Liver (tissue), 10 donors: ENCODE measurements at places on chromosomes 1 and 21. TPM values are rescaled to one million over a fixed set of nuclear protein-coding genes. Genes with fewer than 3 reads are reported as not detected.
A peak's percentile ranks its signal among the peaks of the same experiment; 100 is the strongest.

DNA sequence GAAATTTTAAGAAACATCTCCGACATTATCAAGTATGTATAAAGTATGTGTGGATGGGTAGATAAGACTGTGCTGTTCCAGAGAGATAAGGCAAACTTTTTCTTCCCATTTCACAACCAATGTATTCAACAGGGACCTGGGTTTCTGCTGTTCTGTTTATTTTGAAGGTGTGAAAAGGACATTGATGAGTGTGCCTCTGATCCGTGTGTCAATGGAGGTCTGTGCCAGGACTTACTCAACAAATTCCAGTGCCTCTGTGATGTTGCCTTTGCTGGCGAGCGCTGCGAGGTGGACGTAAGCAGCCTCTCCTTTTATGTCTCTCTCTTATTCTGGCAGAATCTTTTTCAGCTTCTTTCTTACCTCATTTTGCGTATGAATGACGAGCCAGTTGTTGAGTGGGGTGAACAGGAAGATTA lies 174.0 kb downstream of the CRB1 start:
- no peak overlapping the region for H3K27ac ChIP-seq
- H3K4me3 ChIP-seq: no peak overlapping the region
- no peaks in the 10 kb centered on the region for H3K36me3 ChIP-seq
- DNase-seq: peak; percentile 46
- no peaks in the 10 kb centered on the region for H3K4me1 ChIP-seq
- no peaks in the 10 kb centered on the region for H3K27me3 ChIP-seq

DNA sequence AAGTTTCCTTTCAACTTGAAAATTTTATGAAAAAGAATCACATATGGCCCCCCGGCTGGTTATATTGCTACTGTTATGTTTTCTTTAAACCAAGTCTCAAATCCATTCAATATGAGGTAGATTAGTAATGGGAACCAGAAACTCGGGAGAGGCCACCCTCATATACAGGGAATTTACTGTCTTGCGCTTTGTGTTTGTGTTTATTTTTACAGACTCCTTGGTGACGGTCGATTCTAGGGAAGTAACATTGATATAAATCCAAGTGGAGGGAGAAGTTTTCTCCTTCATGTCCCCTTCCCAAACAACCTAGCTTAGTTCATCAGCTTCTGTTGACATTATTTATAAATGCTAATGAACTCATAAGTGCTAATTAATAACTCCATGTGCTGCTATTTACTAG lies 163.5 kb upstream of the LMO4 start:
- no peak for DNase-seq
- no peaks in the 10 kb centered on the region for H3K36me3 ChIP-seq
- H3K27me3 ChIP-seq: no peaks in the 10 kb centered on the region
- no peak overlapping the region for H3K27ac ChIP-seq

- H3K27me3 ChIP-seq: peaks cover 3% of the 10 kb centered on the region
- no peak overlapping the region for H3K27ac ChIP-seq
- DNase-seq: no peak
These were observed 4.0 kb downstream of the KRTAP10-12 start for GRCh38 chr21:44701023-44701400.

- no peak overlapping the region for H3K27ac ChIP-seq
- DNase-seq: no peak
- H3K27me3 ChIP-seq: no peaks in the 10 kb centered on the region
- H3K4me1 ChIP-seq: no peaks in the 10 kb centered on the region
- no peak overlapping the region for H3K4me3 ChIP-seq
- H3K36me3 ChIP-seq: no peaks in the 10 kb centered on the region
These were observed 8.1 kb downstream of the TFF3 start for GRCh38 chr21:42307106-42307505.

GRCh38 chr1:15685820-15686219 lies 1.7 kb downstream of the PLEKHM2 start:
- DNase-seq: no peak
- no peaks in the 10 kb centered on the region for H3K36me3 ChIP-seq
- H3K27me3 ChIP-seq: no peaks in the 10 kb centered on the region
- H3K27ac ChIP-seq: no peak overlapping the region

DNA sequence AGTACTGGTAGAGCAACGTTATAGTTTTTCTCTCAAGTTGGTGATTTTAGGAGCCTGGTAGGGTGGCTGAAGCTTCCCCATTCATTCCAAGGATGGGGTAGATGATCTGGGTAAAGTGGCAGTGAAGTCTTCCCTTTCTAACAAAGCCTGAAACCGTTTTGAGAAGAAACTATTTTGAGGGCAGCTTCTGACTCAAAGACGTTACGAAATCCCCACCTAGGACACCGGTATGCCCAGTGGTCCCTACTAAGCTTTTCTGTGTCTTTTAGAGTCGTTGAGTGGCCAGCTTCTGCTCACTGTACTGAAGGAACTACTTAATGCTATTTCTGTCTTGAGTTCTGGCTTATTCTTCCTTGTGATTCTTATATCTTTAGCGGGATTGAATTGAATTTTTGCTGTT lies 1.4 kb downstream of the WDTC1 start:
- H3K27ac ChIP-seq: no peak overlapping the region
- no peaks in the 10 kb centered on the region for H3K36me3 ChIP-seq
- peak overlapping the region; percentile 79 for H3K4me3 ChIP-seq
- no peaks in the 10 kb centered on the region for H3K27me3 ChIP-seq
- H3K4me1 ChIP-seq: peaks cover 11% of the 10 kb centered on the region

TENT5C gene
- 5.3 TPM for polyA plus RNA-seq

DNA sequence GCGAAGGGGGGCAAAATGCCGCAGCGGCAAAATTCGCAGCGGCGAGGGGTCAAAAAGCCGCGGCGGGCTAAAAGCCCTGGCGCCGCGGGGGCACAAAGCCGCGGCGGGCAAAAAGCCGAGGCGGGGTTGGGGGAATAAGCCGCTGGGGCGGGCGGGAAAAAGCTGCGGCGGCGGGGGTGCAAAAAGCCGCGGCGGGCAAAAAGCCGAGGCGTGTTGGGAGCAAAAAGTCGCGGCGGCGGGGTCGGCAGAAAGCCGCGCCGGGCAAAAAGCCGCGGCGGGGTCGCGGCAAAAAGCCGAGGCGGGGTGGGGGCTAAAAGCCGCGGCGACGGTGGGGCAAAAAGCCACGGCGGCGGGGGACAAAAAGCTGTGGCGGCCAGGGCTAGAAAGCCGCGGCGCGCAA lies 3902.5 kb downstream of the SRGAP2C start:
- no peaks in the 10 kb centered on the region for H3K4me1 ChIP-seq
- no peaks in the 10 kb centered on the region for H3K36me3 ChIP-seq
- no peak overlapping the region for H3K4me3 ChIP-seq
- DNase-seq: no peak
- H3K27ac ChIP-seq: no peak overlapping the region
- H3K27me3 ChIP-seq: peaks cover 4% of the 10 kb centered on the region

GRCh38 chr1:108050158-108050557 lies 85.2 kb upstream of the VAV3 start:
- H3K27me3 ChIP-seq: no peaks in the 10 kb centered on the region
- no peak overlapping the region for H3K27ac ChIP-seq
- no peak for DNase-seq
- H3K4me3 ChIP-seq: no peak overlapping the region
- no peaks in the 10 kb centered on the region for H3K4me1 ChIP-seq

DNA sequence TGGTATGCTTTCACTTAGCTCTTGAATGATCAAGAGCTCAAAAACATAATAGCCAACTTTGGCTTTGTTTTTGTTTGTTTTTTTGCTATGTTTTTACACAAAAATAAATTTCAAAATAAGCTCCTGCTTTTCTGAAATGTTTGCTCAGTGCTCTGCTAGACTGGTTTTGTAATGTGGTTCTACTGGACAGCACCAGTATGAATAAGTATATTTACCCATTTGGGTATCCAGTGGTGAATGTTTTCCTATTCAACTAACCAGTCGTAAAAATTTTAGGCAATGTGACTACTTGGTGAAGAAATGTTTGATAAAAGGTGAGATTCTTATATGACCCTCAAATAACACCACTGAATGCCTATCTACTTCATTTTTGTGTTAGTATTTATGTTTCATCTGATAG lies 308.6 kb downstream of the PTPRC start:
- H3K27ac ChIP-seq: no peak overlapping the region
- no peaks in the 10 kb centered on the region for H3K36me3 ChIP-seq
- no peaks in the 10 kb centered on the region for H3K27me3 ChIP-seq

CFAP141 gene
- polyA plus RNA-seq: not detected
